ENCODE measurements at places on chromosomes 12 and 14. TPM values are rescaled to one million over a fixed set of nuclear protein-coding genes. Genes with fewer than 3 reads are reported as not detected.

- H3K4me1 ChIP-seq: no peaks in the 10 kb centered on the region
- no peaks in the 10 kb centered on the region for H3K27me3 ChIP-seq
- H3K27ac ChIP-seq: no peak overlapping the region
- no peak overlapping the region for H3K4me3 ChIP-seq
- DNase-seq: no peak
These were observed 27.7 kb upstream of the TBX3 start for GRCh38 chr12:114711689-114712152.

DNA sequence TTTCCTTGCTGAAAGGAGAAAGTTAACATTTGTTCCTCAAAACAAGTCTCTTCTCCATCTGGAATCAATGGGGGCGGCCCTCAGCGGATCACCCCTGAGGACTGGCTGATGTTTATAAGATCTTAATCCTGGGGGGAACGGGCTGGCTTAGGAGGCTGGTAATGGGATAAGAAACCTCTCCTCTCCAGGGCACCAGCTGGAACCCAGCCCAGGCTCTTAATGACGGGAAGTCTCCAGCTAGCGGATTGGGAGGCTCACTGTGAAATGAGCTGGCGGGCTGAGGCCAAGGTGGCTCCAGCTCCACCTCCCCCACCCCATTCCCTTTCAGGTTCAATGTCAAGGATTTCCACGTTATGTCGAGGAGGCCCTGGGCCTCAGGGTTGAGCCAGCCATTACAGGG, 1133.0 kb downstream of the VRK1 start:
- DNase-seq: no peak
- peaks cover 1% of the 10 kb centered on the region for H3K27me3 ChIP-seq
- no peaks in the 10 kb centered on the region for H3K4me1 ChIP-seq

DNA sequence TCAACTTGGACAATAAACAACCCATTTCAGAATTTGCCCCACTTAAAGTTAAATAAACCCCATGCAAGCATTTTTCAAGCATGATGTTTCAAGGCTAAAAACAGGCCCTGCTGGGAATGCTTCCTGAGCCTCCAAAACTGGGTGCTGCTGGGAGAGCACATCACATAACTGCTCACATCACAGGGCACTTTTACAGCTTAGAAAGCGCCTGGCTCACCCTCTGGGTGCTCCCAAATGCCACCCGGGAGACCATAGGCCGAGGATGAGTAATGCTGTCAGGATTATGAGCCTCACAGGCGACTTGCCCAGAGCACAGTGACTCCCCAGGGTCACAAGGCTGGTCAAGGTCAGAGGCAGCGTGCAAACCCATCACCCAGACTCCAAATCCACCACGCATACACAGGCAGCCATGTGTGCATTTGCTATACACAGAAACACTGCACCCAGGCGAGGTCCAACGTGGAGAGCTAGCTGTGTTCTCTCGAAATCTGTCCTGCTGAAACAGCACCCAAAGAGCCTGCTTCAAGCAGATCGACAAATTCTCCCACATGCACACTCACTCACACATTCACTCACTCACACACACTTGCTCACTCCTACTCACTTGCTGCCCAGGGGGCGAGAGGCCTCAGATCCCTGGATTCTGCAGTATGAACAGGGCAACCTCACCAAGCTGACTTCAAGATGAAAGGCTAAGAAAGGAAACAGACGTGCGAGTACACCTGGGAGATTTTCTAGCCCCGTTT, 58.7 kb downstream of the ITPK1 start:
- peaks cover 2% of the 10 kb centered on the region for H3K27me3 ChIP-seq
- H3K4me1 ChIP-seq: peaks cover 4% of the 10 kb centered on the region
- H3K36me3 ChIP-seq: no peaks in the 10 kb centered on the region
- DNase-seq: no peak
- H3K4me3 ChIP-seq: no peak overlapping the region

DNA sequence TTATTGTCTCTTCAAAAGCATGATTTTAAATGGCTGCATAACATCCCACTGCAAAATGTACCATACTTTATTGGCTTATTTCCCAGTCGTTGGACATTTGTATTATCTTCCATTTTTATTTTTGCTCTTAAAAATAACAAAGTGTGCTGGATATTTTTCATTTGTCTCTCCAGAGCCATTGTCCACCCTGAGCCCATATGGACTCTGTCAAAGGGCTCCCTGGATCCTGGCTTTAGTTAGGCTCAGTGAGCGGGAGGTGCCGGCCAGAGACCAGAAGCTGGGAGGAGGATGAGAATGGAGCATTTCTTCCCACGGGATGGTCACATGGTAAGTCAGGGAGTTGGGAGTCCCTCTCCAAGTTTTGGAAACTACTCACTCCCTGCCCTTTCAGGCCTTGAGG, 296.9 kb downstream of the NUAK1 start:
- no peaks in the 10 kb centered on the region for H3K36me3 ChIP-seq
- H3K27me3 ChIP-seq: no peaks in the 10 kb centered on the region
- H3K27ac ChIP-seq: no peak overlapping the region
- no peak overlapping the region for H3K4me3 ChIP-seq

DNA sequence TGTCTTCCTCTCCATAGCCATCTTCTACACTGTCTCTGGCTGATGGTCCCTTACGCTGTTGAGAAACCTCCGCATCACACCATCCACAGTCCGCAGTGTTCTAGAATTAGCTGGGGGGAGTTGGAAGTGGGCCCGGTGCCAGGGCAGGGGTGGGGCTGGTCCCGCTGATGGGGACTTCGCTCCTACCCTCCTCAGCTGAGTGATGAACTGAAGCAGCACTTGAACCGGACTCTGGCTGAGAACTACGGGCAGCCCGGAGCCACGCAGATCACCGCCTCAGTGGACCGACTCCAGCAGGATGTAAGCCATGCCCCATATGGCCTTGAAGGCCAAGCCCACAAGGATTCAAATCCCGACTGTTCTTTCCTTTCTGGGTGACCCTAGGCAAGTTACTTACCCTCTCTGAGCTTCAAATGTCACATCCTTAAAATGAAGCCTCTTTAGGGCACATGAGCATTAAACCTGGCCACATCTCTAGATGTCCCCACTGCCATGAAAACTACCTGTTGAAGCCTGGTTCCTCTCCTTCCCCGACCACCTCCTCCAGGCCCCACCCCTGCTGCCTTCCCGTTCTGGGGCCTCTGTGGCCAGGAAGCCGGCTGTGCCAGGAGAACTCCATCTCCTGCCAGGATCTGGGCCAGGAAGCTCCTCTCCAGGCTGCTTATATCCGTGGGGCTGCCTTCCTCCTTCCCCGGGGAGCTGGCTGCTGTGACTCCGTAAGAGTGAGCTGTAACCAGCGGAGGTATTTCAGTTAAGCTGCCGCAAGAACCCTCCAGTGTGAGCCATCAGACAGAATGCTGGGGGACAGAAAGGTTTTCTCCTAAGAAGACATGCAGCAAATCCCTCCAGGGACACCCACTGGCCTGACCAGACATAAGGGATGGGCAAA, 53.1 kb downstream of the TSPAN11 start:
- H3K27me3 ChIP-seq: peaks cover 18% of the 10 kb centered on the region
- no peaks in the 10 kb centered on the region for H3K36me3 ChIP-seq
- H3K4me3 ChIP-seq: no peak overlapping the region
- DNase-seq: no peak
- peak overlapping the region; percentile 24 for H3K27ac ChIP-seq

GRCh38 chr12:80262346-80262745, 163.0 kb downstream of the OTOGL start:
- H3K4me3 ChIP-seq: no peak overlapping the region
- no peak overlapping the region for H3K27ac ChIP-seq
- no peak for DNase-seq
- no peaks in the 10 kb centered on the region for H3K4me1 ChIP-seq
- H3K36me3 ChIP-seq: no peaks in the 10 kb centered on the region

DNA sequence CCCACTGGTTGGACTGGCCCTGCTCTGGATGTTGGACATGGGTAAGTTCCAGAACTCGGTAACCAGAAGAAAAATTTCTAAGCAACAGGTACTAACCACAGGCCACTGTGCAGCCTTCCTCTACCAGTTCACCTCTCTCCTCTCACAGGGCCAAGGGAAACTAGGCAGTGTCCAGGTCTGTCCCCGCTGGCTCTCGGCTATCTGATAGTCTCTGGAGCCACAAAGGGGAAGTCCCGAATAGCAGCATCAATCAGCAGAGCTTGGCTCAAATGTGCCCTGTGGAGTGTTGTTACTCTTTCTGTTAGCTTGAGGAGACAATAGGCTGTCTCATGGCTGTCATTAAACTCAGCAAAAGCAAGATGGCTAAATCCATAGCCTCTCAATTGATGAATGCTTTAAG, 73.2 kb downstream of the TSPAN11 start:
- H3K27ac ChIP-seq: no peak overlapping the region
- peaks cover 14% of the 10 kb centered on the region for H3K27me3 ChIP-seq
- no peak overlapping the region for H3K4me3 ChIP-seq
- no peak for DNase-seq
- peaks cover 2% of the 10 kb centered on the region for H3K4me1 ChIP-seq

DNA sequence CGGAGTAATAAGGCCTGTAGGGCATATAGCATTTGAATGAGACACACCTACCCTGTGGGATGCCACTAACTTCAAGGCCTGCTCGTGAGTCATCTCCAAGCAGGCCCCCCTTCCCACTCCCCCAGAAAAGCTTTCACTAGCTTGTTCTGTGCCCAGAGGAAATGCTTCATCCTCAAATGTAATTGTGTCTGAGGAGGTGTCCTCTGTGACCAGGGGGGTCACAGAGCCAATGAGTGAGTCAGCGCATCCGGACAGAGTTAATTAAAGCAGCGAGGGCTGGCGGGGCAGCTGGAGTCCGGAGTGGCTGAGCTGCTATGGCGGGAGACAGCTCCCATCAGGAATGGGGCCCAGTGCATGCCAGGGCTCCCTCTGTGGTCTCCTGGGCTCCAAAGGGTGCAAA, 27.0 kb upstream of the ESRRB start:
- H3K4me3 ChIP-seq: no peak overlapping the region
- no peaks in the 10 kb centered on the region for H3K36me3 ChIP-seq
- H3K4me1 ChIP-seq: peaks cover 15% of the 10 kb centered on the region
- no peak overlapping the region for H3K27ac ChIP-seq

DNA sequence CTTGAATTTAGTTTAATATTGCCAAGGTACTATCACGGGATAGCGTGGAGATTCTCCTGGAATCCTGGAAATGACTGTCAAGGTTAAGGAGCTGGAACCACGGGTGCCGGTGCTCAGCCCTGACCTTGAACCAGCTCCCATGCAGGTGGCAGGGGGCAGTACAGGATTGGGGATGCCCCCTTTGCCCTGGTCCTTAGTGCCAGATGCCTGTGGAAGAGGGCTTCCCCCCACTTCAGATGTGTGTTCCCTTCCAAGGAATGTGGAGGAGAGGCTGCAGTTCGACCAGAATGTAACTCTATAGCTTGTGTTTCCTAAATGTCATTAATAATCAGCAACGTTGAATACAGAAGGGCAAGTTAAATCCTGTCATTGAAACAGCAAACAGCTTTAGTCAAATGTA, 258.9 kb downstream of the VRK1 start:
- H3K4me1 ChIP-seq: no peaks in the 10 kb centered on the region
- H3K27me3 ChIP-seq: peaks cover 4% of the 10 kb centered on the region
- H3K36me3 ChIP-seq: no peaks in the 10 kb centered on the region
- no peak overlapping the region for H3K27ac ChIP-seq
- no peak for DNase-seq
- no peak overlapping the region for H3K4me3 ChIP-seq

- DNase-seq: no peak
These were observed 25.9 kb downstream of the MBIP start for GRCh38 chr14:36294543-36294942.

- H3K4me1 ChIP-seq: no peaks in the 10 kb centered on the region
- DNase-seq: no peak
- peaks cover 8% of the 10 kb centered on the region for H3K36me3 ChIP-seq
- no peak overlapping the region for H3K27ac ChIP-seq
- no peak overlapping the region for H3K4me3 ChIP-seq
These were observed 156.8 kb downstream of the GLT1D1 start for GRCh38 chr12:129009833-129010622.

DNA sequence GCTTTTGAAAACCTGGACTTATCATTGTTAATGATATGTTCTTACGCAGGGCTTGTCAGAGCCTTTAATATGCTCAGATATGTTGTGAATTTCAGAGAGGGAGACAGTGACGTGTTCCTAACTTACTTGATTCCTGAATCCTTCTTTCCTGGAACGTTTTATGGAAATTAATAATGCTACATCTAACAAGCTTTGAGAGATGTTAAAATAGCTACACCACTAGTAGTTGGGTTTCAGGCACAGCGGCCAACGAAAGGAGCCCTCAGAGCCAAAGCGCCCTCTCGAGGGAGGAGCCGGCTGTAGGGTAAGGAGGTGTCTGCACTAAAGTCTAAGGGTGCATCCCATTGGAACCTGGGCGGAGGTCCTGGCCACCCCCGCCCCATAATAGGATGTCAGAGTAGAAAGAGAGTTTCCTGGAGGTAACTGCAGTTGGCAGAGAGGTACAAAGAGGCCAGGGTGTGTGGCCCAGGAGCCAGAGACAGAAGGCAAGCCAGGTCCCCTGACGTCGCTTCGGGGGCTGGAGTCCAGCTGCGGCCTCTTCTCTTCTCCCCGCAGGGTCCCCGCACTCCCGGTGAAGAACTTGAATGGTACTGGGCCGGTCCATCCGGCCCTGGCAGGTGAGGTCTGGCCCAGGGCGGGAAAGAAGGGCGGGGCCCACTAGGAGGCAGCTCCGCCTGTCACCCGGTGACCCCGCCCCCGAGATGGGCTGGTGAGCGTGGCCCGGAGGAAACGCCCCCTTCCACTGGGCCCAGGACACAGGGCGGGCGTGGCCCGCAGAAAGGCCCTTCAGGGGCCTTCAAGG, 36.3 kb downstream of the DTX1 start:
- peak overlapping the region; percentile 79 for H3K4me3 ChIP-seq
- H3K4me1 ChIP-seq: peaks cover 57% of the 10 kb centered on the region
- H3K27ac ChIP-seq: no peak overlapping the region
- H3K27me3 ChIP-seq: peaks cover 33% of the 10 kb centered on the region

- no peak for DNase-seq
- H3K27ac ChIP-seq: no peak overlapping the region
- no peak overlapping the region for H3K4me3 ChIP-seq
- no peaks in the 10 kb centered on the region for H3K27me3 ChIP-seq
These were observed 44.4 kb upstream of the CHPT1 start for GRCh38 chr12:101653030-101653429.

GRCh38 chr12:47066278-47067025, 13.0 kb upstream of the PCED1B start:
- no peaks in the 10 kb centered on the region for H3K27me3 ChIP-seq
- H3K4me1 ChIP-seq: no peaks in the 10 kb centered on the region
- H3K27ac ChIP-seq: no peak overlapping the region

The SERPINA12 gene
- not detected for total RNA-seq

The WASHC4 gene
- 90.8 TPM for total RNA-seq

The KERA gene
- total RNA-seq: not detected

The BEGAIN gene
- total RNA-seq: 1.6 TPM

The LTBR gene
- 40.3 TPM for total RNA-seq

The GSC gene
- total RNA-seq: not detected

The CSRP2 gene
- total RNA-seq: 185 TPM

The FGF23 gene
- total RNA-seq: not detected

All from endothelial cell (in vitro differentiated cells).